Calu3 (cell line): ENCODE measurements at places on chromosomes 3 and 15.
A peak's percentile ranks its signal among the peaks of the same experiment; 100 is the strongest.

GRCh38 chr3:4695846-4696245 is 202.7 kb downstream of the ITPR1 start:
- no peak for DNase-seq

DNA sequence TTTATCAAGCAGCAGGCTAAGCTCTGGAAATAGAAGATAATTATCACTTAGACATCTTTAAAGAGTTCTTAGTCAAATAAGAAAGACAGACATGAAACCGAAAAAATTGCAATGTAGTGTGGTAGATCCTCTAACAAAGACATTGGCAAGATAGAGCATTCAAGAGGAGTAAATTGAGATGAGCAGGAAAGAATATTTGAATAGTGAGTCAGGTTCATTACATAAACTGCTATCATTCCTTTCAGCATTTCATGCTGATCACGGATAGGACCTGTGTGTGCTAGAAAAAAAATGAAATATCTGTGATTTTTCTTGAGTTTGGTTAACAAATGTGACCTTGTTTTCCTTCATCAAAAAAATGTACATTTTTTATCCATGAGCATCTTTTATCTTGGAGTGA is 460.9 kb downstream of the OTOL1 start:
- no peak for DNase-seq

- DNase-seq = no peak
Measured at GRCh38 chr3:38062809-38063208, 23.8 kb downstream of the DLEC1 start.

GRCh38 chr15:29095746-29096145 is 173.9 kb downstream of the NSMCE3 start:
- DNase-seq = no peak

- no peak for DNase-seq
Measured at GRCh38 chr3:23489300-23490158, 286.4 kb downstream of the UBE2E2 start.

DNA sequence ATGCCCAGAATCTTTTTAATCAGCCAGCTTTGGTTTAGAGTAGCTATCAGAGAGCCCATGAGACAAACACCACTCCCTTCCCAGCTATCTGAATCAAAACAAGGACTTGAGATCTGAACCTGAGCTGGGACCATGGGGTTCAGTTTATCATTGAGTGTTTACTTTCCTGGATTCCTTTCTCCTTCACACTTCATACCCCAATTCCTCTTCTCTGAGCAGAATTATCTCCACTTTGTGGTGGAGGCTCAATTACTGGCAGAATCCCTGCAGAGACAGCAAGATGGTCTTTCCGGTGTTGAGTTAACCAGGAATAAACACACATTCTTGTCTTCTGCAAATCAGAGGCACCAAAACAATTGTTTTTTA is 102.4 kb downstream of the RPL22L1 start:
- no peak for DNase-seq

GRCh38 chr3:11274566-11275142 is 2.5 kb downstream of the ATG7 start:
- DNase-seq = no peak

GRCh38 chr3:142152384-142152783 is 3.0 kb upstream of the TFDP2 start:
- peak; percentile 60 for DNase-seq

DNA sequence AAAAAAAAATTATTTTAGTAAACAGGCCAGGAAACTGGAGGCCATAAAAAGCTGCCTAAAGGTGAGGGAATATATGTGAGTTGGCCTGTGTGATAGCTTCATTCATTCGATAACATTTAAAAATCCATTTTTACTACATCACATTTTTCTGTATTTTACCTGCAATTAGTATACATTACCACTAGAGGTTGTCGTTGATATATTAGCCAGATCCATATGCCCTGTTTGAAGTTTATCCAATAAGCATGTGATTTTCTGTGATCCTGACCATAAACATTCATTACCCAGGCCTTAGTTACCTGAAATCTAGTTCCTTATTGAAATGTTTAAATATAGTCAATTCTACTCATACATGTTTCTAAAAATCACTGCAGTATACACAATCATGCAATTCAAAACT is 71.4 kb downstream of the ARNT2 start:
- no peak for DNase-seq

DNA sequence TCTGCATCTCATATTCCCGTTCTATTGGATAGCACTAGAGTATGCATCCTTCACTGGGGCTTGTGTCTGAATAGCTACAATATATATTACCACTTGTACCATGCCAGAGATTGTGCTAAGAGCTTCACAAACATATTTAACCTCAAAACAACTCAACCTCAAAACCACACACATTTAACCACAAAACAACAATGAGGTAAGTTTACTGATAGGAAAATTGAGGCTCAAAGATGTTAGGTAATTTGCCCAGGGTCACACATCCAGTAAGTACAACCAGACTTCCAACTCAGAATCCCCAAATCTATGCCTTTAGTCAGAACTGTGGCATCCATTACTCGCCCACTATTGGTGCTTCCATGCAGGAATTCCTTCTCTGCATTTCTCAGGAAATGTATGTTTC is 220.0 kb downstream of the FAM43A start:
- DNase-seq = no peak

DNA sequence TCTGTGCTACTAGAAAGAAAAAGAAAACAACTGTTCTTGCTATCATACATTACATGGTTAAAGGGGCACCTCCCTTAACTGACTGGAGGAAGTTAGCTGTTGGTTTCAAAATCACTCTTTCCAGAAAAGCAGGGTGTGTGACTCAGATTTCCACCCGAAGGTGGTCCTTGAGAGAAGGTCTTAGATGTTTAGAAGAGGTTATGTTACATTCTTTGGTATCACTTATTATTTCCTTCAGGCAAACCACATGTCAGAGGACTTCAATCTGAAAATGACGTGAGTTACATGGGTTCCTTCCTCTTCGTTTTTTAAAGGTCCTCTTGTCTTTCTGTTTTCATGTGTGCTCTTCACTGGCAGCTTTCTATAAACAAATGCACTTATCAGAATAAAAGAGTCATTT is 307.9 kb upstream of the CBLB start:
- DNase-seq = no peak

GRCh38 chr3:10945683-10946287 is 46.8 kb upstream of the SLC6A1 start:
- peak; percentile 70 for DNase-seq

DNA sequence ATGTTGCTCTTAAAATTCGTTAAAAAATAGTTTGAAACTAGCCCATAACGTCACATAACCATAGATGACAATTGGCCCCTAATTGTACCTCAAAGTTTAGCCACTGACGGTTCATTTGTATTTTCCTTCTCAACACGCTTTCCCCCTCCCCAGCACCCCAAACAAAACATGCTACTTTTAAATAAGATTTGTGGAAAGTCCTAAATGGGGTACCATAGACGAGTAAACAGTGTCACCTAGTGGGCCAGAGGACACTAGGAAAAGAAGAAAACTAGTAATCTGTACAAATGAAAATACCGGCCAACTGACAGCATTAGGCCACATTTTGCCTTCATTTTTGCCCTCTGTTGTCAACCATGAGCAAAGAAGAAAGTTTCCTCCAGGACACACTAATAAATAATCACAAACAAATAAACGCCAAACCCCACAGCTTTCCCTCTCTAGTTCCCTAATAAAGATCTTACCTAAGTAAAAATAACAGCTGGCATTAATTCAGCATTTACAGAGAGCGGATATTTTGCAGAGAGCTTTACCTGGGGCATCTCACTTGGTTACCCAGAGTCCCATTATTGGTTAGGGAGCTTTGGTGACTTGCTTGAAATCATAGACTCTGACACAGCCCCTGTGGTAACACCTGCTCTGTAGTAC is 175.1 kb upstream of the ATP11B start:
- DNase-seq = peak; percentile 57

DNA sequence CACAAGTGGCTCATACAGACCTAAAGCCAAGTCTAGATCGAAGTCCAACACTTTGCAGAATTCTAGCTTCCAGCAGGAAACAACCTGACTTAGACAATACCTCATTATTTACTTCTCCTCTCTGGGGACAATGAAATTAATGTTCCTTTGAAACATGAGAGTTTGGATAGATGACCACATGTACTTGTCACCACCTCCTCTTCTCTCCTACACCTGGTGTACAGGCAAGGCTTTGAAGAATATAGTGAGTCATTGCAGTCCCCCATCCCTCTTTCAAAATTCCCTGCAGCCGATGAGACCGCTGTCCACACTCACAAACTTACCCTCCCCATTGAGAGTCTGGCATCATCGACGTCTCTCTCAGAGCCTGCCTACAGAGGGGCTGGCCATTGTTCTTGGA is 189.0 kb upstream of the HES1 start:
- DNase-seq = peak; percentile 72

DNA sequence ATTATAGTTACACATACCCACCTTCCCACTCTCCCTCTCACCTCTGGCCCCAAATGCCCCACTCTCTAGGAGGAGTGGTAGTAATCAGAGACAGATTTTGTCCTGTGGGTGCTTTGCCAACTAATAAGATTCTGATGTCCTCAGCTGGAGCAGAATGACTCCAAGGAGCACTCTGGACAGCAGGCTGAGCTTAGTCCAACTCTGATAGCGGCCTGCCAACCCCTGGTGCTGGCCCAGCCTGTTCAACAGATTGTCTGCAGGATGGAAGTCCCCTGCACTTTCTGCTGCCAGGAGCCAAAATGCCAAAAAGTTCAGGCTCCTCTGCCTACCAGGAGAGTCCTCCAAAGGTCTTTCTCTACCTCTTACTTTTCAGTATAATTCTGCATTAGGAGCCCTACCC is 160.5 kb upstream of the UMPS start:
- no peak for DNase-seq

GRCh38 chr3:64063983-64064438 is 40.7 kb upstream of the PSMD6 start:
- no peak for DNase-seq

DNA sequence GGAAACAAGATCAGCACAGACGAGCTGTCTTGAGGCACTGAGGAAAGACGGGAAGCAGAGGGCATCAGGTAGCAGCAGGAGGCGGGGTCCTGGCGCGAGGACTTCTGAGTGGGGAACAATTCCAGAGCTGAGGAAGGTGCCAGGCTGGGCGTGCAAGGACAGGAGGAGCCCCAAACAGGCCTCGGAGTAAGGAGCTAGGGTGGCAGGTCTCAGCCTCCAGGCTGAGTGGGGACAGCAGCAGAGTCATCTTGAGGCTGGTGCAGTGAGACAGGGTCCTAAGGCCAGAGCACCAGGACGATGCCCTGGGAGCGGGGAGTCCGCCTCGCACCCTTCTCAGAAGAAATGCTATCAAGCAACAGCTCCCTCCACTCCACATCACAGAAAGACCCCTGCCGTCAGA is 78.4 kb downstream of the PCSK6 start:
- DNase-seq = no peak

- no peak for DNase-seq
Measured at GRCh38 chr15:49876401-49877038, 242.5 kb downstream of the ATP8B4 start.

DNA sequence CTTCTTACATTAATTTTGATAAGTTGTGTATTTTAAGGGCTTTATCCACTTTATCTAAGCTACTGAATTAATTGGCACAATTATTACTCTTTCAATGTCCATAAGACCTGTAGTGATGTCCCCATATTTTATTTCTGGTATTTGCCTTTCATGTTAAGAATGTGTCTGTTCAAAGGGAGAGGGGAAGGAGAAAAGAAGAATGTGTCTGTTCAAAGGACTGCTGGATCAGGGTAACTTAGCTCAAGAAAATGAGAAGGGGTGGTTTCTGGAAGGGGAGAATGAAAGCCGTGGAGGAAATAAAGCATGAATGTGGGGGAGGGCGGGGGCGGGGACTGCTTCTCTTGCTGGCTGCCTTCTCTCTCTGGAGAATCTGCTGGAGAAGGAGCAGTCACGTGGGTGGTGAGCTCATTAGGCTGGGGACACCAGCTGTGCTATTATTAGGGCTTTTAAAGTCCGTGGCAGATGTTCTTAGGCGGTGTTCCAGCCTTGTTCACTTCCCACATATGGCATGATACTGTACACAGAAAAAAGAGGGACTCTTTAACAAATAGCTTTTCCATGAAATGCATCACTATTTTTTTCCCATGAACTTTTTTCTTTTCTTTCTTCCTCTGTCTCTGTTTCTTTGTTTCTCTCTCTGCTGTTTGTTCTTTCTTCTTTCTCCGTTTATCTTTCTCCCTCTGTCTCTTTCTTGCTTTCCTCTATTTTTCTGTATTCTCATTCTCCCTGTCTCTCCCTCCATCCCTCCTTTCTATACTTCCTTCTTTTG is 63.7 kb upstream of the ULK4 start:
- peak; percentile 72 for DNase-seq

DNA sequence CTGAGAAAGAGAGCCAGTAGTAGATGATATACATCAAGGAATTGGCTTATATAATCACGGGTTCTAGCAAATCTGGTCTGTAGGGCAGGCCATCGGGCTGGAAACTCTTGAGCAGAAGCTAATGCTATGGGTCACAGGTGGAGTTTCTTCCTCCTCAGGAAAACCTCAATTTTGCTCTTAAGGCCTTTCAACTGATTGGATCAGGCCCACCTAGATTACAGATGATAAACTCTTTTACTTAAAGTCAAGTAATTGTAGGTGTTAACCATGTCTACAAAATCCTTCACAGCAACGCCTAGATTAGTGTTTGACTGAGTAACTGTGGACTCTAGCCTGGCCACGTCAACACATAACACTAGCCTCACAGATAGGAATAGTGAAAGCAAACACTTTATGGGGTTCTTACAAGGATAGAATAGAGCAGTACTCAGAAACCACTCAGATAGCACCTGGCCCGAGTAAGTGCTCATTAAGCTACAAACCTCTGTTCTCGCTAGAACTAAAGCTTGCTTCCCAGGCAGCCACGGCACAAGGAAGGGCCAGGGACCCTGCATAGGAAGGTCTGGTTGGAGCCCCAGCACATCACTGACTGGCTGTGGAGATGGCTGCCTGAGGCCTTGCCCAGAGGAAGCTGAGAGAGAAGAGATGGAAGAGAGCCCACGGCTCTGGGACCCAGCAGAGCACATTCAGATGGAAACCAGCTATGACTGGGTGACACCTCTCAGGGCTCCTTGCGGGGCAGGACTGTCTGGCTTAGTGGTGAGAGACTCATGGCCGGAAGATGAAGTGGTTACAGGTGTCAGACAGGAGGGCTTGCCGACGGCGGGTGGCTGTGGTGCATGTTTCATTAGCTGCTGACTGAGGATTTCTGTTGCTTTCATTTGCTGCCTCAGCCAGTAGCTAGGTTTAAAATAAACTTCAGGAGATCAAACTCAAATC is 202.5 kb upstream of the TLE3 start:
- DNase-seq = no peak

GRCh38 chr3:151835751-151836525 is 22.0 kb downstream of the AADAC start:
- DNase-seq = no peak

DNA sequence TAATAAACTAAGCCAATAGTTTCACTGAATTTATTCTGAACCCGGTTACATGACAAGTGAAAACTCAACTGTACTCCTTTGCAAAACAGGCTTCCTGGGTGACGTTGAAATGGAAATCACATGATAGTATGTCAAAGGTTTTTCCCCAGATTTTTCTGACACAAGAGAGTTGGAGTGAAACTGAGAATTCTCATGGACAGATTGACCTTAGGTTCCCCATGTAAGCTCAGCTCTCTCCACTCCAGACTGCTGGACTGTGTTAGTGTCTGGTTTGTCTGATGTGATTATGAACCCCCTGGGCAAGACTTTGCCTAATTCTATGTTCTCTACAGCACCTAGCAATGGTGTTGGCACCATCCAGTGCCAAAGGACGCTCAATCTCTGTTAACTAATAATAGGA is 219.7 kb upstream of the COL8A1 start:
- no peak for DNase-seq
